Stimulated activated naive CD4-positive, alpha-beta T cell treated with Interleukin-2 at 50 U/mL for 16 hours (primary cell): ENCODE measurements at places on chromosomes 6 and 20.

DNA sequence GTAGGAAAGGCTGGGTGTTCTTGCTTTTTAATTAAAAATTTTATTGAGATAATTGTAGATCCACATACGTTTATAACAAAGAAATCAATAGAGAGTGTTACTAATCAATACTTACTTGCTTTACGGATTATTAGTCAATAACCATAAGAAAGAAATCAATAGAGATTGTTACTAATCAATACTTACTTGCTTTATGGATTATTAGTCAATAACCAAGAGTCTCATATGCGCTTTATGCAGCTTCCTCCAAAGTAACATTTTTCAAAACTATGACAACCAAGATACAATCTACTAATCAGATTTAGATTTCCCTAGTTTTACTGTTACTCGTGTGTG is 31.0 kb upstream of the LY86 start:
- DNase-seq = no peak

DNA sequence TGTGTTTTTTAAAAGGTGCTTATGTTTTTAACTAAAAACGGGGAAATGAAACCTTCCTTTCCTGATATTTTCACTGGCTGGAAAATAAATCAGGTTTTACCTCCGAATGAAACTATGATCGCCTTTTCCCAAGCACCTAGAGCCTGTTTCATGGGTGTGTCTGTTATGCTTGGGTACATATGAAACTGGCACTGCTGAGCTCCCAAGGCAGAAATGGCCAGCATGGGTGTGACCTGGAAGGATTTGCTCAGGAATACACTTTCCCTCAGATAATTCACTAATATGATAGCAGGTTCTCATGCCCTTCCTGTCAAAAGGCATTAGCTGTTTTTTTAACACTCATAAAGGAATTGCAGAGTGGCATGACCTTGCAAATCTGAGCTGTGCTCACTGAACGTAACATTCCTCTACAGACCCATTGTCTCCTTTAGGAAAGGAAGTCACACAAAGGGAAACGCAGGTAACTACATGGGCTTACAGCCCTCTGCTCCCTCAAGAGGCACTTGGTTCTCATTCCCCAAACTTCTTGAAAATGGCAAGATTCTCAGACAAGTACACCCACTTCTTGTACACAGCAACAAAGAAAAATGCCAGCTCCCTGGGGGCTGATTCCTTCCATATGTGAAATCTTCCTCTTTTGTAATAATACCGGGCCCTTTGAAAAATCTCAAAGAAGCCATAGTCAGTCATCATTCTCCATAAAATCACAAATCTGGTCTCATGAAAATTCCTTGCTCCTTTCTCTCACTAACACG is 72.7 kb downstream of the METTL24 start:
- DNase-seq = no peak

DNA sequence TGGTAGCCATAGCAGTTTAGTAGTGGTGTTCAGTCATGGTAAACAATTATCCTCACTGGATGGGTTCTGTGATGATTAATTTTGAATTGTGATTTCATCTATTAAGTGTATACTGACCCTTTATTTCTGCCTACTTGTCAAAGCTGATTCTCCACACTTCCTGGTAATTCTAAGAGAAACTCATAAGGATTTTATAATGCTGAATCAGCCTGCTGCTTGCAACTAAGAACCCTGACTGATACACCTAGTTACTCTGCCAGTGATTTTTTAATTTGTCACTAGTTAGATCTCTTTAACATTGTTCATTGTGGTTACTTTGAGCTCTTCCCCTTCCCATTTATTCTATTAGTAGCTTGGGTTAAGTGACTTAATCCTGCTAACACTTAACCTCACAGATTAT is 8.6 kb downstream of the CDC40 start:
- DNase-seq = no peak

DNA sequence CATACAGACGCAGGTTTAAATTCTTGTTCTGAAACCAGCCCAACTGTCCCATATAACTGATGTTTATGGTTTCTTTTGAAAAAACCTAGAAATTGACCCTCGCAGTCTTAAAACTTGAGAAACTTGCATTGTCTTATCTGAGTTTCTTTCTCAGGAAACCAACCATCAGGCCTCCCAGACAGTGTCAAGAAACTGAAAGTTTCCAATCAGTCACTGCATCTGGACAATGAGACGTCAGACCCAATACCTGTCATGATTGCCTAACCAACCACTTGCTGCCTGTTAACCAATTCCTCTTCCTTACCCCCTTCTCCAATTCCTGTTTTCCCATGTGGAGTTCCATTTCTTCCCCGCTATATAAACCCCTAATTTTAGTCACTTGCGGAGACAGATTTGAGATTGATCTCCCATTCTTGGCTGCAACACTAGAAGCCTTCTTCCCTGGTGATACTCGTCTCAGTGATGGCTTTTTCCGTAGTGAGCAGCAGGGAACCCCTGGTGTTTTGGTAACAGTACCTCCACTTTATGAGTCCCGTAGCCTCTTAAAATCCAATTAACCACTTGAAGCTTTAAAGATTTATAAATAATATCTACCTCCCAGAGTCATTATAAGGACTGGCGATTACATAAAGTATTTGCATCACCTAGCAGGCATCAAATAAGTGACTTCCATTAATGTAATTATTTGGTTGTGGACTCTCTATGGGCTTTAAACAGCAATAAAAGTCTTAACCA is 49.3 kb downstream of the GPR63 start:
- no peak for DNase-seq

DNA sequence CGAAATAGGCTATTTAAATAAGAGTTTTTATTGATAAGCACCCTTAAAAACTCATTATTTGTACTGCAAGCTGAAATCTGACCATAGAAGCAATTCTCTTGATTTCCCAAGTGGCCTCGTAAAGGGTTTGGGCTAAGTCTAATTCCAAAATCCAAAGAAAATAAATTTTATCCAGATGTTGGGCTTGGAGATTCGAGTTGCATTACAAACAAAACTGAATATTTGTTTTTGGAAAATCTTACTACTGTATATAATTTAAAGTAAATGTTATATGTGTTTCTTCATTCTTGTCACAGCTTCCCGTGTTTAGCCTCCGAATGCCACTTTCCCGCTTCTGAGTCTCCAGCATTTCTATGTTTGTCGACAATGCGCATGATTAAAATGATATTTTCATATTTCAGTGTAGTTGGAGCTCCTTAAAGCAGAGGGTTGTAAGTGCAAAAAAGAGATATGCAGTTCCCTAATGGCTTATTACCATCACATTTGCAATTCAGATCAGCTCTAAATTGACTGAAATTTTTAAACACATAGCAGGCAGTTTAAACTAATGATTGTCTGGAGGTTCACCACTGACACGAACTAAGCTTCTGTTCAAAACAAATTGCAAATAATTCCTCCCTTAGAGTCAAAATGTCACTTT is 47.0 kb downstream of the PRL start:
- DNase-seq = no peak

DNA sequence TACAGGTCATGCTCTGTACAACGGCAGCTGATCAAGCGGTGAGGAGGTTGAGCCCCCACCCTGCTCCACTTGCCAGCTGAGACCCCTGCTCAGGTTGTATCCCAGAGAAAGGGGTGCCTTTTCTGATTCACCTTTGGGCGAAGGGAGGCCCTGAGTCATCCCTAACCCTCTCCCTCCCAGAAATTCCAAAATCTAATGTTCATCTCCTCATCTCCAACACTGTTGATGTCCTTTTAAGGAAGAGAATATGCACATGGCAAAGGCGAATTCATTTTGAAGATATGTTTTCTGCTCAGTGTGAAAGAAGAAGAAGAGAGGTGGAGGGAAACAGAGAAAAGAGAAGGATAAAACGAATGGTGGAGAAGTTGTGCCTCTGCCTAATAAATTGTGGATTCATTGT is 120.5 kb downstream of the SCML4 start:
- no peak for DNase-seq

DNA sequence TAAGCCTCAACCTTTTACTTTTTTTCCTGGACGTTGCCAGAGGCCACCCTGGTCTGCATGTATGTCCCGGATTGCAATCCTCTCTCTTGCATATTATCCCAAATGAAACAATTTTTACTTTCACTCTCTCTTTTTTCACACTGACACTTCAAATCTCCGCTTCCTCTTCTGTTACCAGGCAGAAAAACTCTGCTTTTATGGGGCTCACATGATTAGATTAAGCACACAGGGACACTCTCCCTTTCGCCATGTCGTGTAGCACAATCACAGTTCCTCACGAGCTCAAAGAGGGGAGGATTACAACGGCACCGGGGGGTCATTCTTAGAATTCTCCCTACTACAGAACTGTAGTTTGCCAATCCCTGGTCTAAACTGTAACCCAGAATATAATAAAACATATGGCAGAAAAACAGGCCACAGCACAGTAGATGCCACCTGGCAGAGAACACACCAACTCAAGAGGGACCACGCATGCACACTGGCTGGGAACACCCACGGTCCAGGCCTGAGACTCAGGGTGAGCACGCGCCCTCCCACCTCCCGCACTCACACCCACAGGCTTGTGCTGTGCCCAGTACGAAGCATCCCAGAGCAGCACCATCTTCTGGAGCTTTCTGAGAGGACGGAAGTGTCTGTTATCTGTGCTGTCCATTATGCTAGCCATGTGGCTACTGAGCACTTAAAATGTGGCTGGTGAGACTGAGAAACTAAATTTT is 288.7 kb downstream of the KIF16B start:
- no peak for DNase-seq

- no peak for DNase-seq
These were observed 33.6 kb upstream of the ID4 start for GRCh38 chr6:19803331-19804204.

- no peak for DNase-seq
These were observed 427.0 kb upstream of the EYS start for GRCh38 chr6:66134021-66134420.

DNA sequence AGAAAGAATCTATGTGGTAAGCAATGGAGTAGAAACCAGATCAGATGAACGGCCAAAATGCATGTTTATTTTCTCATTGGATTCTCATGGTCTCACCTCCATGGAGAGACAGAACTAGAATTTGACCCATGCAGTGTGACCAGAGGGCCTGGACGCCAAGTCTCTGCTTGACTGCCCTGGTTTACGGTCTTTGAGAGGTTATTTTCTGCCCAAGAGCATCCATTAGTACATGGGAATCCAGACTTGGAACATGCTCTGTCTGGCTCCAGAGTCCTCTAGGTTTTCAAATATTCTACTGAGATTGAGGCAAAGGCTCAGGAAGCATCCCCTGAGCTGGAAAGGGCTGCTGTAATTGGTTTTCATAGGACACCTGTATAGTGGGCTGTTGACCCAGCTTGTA is 45.5 kb upstream of the UST start:
- no peak for DNase-seq

- no peak for DNase-seq
These were observed 75.4 kb downstream of the FILIP1 start for GRCh38 chr6:75418233-75418632.

DNA sequence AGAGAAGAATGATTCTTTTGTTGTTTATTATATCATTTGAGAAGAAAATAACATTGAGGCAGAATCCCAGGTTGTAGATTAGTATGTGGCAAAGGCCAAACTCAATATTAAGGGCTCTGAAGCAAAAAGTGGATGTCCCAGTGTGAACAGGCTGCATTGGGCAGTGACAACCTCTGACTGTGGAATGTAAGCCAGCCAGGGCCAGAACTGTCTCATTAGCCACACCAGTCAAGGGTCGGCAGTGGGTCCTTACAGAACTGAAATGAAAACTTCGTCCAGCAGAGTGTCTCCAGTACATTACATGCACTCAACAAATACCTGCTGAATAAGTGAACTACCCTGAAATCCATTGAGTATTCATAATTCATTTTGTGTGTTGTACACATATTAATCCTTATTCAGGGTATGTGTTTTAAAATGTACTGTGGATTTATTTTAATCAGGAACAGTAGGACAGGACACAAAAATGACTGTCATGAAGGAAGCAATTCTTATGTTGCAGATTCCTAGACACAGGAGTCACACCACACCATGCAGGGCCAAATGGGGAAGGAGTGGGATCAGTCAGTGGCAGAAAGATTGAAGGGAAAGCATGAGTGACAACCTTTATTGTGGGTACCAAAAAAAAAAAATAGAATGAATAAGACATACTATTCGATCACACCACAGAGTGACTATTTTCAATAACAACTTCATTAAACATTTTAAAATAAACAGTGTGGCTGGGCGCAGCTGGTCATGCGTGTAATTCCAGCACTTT is 64.9 kb upstream of the UTRN start:
- no peak for DNase-seq

DNA sequence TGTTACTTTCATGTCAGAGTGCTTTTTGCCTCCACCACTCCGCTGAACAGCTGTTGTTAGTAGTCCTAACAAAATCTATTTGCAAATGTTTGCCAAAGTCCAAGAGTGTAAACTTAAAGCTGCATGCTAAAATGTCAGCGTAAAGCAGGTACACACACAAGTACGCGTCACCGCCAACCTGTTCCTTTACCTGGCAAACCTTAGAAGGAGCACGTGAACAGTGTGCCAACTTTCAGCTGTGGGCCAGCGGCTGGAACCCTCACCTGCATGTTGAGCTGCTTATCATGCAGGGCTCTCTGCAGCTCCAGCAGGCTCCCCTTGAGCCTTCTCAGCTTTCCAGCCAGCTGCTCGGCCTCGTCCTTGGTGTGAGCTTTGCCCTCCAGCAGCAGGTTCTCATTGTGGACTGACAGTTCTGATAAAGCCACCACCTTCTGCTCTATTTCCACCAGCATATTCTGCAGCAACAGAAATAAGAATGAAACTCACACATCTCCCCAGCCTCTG is 359.3 kb downstream of the SYNE1 start:
- no peak for DNase-seq

DNA sequence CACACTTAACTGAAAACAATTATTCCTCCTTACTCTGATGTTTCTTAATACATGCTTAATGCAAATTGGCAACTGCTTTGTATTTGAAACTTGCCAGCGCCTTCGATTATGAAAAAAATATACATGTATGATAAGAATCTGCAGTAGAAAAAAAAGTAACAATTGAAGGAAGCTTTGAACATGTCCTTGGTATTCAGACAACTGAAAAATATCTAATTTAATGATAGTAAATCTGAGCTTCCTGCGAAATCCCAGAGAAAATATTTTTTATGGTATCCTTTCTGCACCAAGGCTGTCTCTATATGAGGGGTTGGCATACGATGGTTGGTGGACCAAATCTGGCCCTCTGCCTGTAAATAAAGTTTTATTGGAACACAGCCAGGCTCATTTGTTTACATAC is 186.2 kb downstream of the HDGFL1 start:
- DNase-seq = no peak

GRCh38 chr6:63476302-63476701 is 96.0 kb upstream of the LOC128125822 start:
- DNase-seq = no peak

GRCh38 chr20:62296724-62297448 is 5.9 kb upstream of the ADRM1 start:
- DNase-seq = no peak

- DNase-seq = no peak
These were observed 58.7 kb downstream of the RALY start for GRCh38 chr20:34052414-34052813.

GRCh38 chr6:127868338-127868737 is 32.5 kb downstream of the THEMIS start:
- no peak for DNase-seq

GRCh38 chr20:33188421-33188820 is 20.5 kb downstream of the BPIFA2 start:
- DNase-seq = no peak

GRCh38 chr6:139765825-139766285 is 391.4 kb upstream of the CITED2 start:
- DNase-seq = no peak
